ENCODE measurements at places on chromosomes 6 and 20.
A peak's percentile ranks its signal among the peaks of the same experiment; 100 is the strongest.

DNA sequence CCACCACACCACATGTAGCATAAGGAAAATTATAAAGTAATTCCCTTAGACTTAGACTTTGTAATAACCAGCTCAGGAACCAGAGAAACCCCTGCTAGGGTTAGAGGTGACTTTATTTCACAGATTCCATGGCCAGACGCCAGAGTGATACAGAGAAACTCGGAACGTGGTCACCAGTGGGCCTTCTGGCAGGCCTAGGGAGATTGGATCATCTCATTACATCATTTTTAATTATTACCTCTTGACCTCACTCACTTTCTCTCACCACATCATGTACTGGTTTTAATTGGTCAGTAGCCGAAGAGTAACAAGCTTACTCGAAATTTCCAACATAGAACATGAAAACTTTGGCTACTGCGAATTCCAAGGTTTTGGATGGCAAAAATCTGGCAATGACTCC lies 72.9 kb downstream of the BMP6 start:
- no peak for DNase-seq

DNA sequence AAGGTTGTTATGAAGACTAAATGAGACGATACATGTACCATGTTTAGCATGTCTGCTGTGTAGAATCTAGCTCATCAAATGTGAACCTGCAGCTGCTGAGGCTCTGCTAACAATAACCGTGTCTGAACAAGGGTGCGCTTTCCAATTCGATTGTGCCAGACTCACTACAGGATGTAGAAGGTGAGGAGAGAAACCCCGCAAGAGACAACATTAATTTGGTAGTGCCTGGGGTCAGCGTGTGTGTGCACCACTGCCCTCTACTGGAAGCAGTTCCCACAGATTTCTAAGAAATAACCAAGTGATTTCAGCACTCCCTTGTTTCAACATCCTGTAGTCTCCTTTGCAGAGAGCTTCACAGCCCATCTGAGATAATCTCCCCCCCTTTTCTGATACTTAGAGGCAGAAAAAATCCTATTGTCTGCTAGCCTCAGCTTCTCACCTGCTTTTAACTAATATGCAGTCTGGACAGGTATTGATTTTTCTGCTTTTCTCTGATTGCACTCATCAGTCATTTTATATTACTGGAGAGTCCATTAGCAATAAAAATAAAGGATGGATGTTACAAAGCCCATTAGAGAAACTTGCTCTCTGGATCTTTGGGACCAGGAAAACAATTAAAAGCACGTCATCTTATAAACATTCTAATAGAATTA lies 96.7 kb upstream of the BACH2 start:
- DNase-seq = peak; percentile 61

DNA sequence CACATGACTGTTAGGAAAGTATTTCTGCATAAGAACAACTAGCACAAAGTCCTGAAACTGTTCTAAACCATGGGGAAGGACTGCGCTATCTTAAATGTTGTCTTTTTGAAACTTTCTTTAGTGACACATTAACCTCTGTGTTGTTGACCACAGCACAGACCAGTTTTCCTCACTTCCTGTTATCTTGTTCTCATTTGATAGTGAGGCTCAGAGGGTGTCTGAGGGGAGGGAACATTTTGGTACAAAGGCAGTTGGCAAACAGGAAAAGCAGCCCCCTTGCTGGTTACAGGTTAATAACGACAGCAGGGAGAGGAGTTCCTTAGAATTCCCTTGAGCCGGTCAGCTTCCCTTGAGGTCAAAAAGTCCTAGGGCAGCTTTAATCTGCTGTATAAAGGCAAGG lies 143.5 kb upstream of the BMP2 start:
- DNase-seq = peak; percentile 92

GRCh38 chr6:168834801-168835200 lies 393.8 kb downstream of the SMOC2 start:
- DNase-seq = no peak

DNA sequence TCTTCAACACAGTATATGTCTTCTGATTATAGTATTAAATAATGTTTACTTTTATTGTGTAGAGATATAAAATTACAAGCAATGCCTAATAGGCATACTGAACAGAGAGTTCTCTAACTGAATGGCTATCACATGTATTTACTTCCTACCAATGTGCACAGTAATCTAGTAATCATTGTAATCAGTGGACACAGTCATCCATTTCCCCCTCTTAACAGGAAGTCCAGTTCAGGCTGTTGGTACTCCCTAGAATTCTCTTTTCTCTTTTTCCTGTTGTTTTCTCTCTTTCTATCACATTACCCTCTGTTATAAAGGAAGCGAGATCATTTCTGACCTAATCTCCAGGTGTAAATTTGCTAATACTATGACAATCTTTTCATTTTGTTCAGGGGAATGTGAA lies 172.5 kb downstream of the HTR1B start:
- DNase-seq = no peak

GRCh38 chr20:49846206-49846807 lies 33.7 kb downstream of the SLC9A8 start:
- peak; percentile 62 for DNase-seq

- no peak for DNase-seq
Observed at GRCh38 chr6:19231878-19232561, 605.1 kb upstream of the ID4 start.

GRCh38 chr6:142074516-142074915 lies 58.2 kb upstream of the GJE1 start:
- DNase-seq = no peak

GRCh38 chr6:14726816-14727493 lies 518.9 kb upstream of the JARID2 start:
- DNase-seq = peak; percentile 87

GRCh38 chr6:114315831-114316595 lies 26.8 kb downstream of the HS3ST5 start:
- no peak for DNase-seq

- no peak for DNase-seq
Observed at GRCh38 chr6:12203001-12203400, 87.2 kb upstream of the EDN1 start.

DNA sequence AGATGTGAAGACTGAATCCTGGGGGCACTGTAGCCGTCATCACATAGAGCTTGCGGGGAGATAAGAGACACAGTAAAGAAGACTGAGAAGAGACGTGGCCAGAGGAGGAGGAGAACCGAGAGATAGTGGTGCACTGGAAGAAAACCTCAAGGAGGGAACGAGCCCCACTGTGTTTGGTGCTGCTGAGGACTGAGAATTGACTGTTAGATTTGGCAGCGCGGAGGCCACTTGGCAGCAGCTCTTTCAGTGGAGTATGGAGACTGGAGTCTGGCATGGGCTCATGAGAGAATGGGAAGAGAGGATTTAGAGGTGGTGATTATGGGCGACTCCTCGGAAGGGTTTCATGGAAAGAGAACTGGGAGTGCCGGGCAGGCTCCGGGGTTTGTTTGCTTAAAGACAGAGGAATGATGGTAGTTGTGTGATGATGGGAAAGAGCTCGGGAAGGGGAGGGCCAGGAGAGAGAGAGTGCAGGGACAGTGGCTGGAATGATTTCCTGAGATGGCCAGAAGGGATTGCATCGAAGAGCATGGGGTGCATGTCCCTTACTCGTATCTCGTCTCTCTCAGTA lies 18.0 kb downstream of the CDYL start:
- DNase-seq = no peak

- no peak for DNase-seq
Observed at GRCh38 chr20:51389543-51390264, 152.8 kb downstream of the NFATC2 start.

GRCh38 chr20:6074145-6074561 lies 20.3 kb upstream of the LRRN4 start:
- DNase-seq = peak; percentile 46

DNA sequence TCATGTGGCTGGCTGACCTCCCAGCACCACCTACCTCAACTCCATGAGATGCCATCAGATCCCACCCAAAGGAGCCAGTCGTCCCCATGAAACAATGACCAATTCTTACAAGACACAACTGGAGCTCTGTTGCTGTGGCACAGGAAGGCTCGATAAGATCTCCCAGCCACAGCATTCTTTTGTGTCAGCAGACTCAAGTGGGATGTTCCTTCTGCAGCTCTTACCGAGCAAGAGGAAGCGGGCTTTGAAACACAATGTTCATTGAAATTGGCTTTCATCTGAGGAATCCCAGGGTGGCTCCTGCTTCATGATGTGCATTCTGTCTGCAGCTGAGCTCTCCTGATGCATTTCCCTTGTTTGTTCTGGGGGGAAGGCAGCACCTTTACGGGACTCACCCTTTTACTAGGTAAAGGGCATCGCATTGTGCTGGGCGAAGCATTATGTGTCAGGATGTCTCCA lies 222.0 kb upstream of the SGK1 start:
- peak; percentile 5 for DNase-seq
